Foreskin fibroblast (primary cell): ENCODE measurements at places on chromosomes 1 and 21.

GRCh38 chr1:158059984-158060383, 66.5 kb downstream of the KIRREL1 start:
- DNase-seq: no peak

GRCh38 chr1:183323849-183324683, 94.1 kb downstream of the NMNAT2 start:
- no peak for DNase-seq

DNA sequence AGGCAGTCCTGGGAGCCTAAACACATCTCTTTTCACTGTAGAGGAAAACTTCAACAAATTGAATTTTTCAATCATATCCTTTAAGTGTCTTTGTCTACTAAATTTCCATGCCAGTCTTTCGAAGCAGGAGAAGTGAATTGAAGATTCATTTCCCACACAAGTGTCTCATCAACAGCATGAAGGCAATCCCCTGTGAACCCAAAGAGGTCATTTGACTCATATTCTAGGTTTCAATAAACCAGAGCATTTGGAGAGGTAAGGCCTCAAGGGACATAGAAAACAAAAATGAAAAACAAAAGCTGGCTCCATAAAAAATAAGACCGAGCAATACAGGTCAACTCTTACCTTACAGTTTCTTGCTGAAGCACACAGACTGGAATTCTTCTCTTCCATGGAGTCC, 94.1 kb upstream of the ATP1B1 start:
- no peak for DNase-seq

DNA sequence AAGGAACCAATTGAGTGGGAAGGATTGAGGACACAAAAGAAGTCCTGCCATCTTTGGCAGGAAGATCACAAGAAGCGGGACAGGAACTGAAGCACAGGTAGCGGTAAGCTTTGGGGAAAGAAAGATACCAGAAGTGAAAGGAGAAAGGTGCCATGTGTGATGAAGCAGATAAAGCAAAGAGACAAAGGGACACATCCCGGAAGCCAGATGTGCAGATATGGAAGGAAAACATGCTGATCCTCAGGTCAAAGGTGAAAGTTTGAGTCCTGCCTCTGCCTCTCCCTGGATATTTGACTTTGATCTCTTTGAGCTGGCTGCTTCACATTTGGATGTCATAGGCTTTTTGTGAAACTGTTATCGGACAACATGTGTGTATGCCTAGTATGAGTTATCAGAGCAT, 34.0 kb downstream of the ACP6 start:
- no peak for DNase-seq

- no peak for DNase-seq
Observed at GRCh38 chr1:60731321-60731720, 351.0 kb upstream of the NFIA start.

GRCh38 chr1:55959136-55959548, 620.2 kb downstream of the PLPP3 start:
- peak; percentile 16 for DNase-seq

DNA sequence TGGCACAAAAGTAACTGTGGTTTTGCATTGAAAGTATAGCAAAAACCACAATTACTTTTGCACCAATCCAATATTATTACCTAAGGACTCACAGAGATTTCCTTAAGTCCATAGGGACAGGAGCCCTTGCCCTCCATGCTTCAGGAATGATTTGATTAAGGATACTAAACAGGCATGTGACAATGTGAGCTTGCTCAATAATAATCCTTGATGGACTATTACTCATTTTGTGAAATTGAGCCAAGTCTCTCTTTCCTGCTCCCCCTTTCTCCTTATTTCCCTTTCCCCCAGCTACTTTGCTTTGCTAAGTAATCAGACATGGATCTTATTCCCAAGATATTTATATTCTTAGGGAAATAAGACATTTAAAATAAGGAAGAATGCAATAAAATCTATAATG, 21.6 kb upstream of the RGL1 start:
- peak; percentile 54 for DNase-seq

- no peak for DNase-seq
Observed at GRCh38 chr1:53578358-53578757, 119.2 kb downstream of the DMRTB1 start.

DNA sequence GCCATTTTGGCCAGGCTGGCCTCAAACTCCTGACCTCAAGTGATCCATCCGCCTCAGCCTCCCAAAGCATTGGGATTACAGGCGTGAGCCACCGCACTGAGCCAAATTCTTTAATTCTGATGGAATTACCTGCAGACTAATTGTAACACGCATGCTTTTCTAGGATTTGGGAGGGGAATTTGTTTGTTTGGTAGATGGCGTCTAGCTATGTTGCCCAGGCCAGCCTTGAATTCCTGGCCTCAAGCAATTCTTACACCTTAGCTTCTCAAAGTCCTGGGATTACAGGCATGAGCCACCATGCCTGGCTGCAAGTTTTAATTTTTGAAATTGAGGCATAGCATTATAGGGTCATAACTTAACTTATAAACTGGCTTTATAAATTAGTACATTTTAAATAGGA, 18.6 kb downstream of the RTCA start:
- DNase-seq: no peak

DNA sequence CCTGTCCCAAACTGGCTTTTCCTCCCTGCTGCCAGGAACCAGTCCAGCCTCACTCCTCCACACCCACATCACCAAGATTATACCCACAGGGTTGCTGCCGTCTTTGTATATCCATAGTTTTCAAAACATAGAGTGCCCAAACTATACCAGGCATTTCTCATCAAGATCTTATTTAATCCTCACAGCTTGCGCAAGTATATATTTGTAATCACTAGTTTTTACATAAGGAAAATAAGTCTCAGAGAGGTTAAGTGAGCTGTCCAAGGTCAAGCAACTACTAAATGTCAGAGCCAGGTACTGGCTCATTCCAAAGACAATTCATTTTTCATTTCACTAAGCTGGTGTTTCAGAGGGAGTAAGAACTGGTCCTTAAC, 34.9 kb upstream of the ZNF362 start:
- no peak for DNase-seq

- DNase-seq: no peak
Observed at GRCh38 chr1:62286786-62287224, 32.4 kb downstream of the KANK4 start.

- peak; percentile 51 for DNase-seq
Observed at GRCh38 chr1:218642033-218642948, 297.2 kb downstream of the TGFB2 start.

DNA sequence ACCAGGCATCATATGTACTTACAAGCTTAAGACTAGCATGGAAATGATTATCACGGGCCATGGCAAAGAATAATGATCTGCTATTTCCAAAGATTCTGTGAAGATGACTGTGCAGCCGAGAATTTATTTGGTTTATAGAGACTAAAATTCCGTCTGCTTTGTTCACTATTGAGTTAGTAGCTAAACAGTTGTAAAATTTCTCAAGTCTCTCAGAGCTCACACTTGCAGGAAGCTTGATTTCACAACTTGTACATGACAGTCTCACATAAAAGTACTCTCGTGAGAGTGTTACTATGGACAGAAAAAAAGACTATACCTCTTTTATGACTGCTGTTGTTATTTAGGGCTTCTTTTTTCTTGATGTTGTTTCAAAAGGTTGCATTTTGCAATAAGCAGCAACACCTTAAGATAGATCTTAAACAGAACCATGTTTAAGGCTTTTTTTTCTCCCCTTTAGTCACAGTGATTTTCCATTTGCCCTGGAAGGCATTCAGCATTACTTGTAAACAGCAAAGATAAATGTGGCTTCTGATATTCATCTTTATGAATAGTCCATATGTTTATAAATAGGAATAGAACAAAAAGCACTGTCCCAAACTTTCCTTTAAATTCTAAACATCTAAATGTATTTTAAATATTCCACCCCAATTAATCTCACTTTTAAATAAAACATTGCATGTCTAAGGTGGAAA, 24.8 kb downstream of the ST6GALNAC5 start:
- DNase-seq: peak; percentile 51

DNA sequence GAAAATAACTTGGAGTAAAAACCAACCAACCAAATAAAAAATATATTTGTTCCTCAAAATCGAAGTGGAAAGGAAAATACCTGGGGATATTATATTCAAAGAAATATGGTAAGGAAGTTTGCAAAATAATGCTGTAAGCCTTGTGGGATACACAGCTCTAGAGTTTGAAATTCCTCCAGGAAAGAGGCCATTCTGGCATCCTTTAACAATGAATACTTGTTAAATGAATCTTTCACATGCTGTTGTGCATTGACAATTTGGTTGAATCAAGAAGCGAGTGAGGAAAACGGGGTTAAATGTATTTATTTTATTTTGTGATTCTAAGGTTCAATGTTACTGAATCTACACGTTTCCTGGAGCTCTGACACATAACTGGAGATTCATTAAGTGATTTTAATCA, 30.5 kb upstream of the NTNG1 start:
- DNase-seq: no peak

DNA sequence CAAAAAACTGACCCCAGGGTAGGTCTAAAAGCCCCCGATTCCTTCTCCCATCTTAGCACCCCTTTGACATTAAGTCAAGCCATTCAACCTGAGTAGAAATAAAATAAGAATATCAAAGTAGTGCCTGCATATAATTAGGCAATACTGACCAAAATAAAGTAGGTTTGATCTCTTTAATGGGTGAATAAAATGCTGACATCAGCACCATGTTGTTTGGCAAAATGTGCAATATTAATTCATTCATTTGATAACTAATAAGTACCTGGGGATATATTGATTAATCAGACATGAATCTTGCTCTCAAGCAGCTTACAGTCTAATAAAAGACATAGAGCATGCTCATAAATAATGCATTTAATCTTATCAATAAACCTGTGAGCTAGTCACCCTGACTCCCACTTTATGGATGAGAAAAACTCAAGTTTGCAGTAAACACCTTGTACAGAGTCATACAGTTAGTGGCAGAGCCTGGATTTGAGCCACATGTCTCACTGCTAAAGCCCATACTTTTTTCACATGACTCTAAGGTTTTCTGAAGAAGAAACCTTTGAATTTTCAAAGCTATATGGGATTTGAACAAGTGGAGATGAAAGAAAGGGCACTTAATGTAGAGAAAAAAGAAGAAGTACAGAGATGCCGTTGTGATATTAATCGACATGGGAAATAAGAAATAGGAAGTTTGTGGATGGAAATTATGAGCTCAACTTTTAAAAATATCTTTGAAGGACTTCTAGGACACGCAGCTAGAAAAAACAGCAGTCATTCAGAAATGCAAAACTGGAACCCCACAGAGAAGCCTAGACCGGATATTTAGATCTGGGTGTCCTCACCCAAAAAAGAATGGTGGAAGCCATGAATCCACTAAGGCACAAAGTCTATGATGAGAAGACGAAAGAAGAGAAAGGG, 183.9 kb downstream of the TOMM20 start:
- DNase-seq: no peak

- no peak for DNase-seq
Observed at GRCh38 chr1:234927312-234927970, 201.2 kb downstream of the TOMM20 start.

DNA sequence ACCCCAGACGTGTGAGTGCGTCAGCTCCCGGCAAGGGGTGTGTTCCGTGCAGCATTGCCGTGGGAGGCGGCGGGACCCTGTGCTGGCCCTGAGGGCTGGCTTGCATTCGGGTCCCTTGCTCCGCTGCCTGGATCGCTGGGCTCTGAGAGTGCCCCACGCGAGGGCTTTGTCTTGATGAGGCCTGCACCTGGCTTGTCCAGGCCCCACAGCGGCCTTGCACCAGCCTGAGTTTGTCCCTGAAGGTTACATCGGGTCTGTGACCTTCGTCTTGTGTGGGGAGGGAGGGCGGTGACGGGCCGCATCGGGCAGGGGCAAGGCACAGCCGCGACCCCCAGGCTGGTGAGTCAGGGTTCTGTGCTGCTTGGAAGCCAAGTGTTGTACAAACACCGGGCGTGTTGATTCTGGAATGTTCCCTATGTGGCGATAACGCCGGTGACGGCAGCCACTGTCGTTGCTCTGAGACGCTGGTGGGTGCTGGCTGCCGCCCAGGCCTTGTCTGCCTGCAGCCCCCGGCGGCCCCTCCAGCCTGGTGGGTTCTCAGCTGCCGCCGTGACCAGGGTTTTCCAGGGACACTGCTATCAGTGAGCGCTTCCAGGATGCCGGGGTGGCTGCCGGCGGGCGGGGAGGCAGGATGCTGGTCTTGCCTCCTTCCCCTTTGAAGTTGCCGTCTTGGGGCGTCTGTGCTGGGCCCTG, 42.9 kb downstream of the SLX9 start:
- DNase-seq: peak; percentile 23

DNA sequence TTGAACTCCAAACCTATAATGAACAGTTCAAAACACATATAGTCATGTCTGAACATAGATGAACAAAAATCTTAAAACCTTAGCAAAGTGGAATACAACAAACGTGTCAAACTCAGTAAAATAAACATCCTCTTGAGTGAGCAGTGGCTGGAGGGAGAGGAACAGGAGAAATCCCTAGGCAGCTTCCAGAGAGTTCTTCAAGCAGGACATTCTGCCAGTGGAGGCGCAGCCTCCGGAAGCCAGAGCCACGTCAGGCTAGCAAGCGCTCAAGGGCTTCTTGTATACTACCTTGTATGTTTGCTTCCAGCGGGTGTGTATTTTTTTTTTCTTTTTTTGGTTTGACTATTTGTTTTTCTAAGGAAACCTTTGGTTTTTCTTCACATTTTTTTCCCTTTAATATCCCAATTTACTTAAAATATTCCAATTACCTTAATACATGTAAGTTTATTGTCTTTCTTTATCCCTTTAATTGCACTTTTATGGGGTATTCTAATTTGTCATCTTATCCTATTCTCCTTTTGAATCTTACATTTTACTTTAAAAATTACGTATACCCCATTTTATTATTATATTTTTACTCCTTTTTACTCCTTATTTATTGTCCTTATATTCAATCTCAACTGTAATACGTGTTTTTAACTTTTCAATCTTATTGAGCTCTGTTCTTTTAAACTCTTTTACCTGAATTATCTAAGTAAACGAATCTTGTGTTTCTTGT, 42.0 kb downstream of the COLGALT2 start:
- no peak for DNase-seq

DNA sequence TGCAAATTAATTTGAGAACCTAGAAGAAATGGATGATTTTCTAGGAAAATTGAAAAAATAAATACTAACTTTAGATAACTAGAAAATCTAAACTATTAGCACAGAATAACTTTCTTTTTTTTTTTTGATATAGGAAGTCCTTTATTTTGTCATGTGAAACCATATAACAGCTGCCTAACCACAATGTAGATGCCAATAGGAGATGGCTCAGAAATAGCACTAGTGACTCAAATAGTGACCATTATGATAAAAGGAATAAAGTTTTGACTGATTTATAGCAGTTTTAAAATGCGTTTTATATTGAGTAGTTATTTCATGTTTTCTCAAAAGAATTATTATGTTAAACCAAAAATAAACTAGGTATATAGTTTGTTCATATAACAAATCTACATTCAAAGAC, 158.0 kb upstream of the CACYBP start:
- no peak for DNase-seq

GRCh38 chr1:203534526-203534925, 40.6 kb downstream of the OPTC start:
- DNase-seq: peak; percentile 99

- DNase-seq: peak; percentile 30
Observed at GRCh38 chr1:221457685-221458446, 284.0 kb downstream of the DUSP10 start.

GRCh38 chr21:38333301-38334272, 76.8 kb downstream of the KCNJ15 start:
- peak; percentile 31 for DNase-seq
